ENCODE measurements at places on chromosomes 1 and 21.

- no peak for DNase-seq
These were observed 82.7 kb upstream of the BCAR3 start for GRCh38 chr1:93764366-93764750.

DNA sequence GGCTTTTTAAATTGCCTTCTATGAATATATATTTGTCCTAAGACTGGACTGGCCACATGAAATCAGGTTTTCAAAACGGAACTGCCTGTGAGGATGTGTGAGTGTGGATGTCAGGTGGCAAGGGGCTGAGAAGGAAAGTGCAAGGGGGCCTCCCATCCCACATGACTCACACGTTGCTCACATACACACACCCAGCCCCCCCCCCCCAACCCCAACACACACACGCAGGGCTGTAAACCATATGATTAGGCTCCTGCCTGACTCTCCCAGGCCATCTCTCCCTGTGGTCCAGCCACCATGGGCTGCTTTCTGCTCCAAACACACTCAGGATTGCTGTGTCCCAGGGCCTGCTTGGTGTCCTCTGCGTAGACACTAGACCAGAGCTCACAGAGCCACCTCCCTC lies 22.4 kb downstream of the DEGS1 start:
- DNase-seq: no peak

DNA sequence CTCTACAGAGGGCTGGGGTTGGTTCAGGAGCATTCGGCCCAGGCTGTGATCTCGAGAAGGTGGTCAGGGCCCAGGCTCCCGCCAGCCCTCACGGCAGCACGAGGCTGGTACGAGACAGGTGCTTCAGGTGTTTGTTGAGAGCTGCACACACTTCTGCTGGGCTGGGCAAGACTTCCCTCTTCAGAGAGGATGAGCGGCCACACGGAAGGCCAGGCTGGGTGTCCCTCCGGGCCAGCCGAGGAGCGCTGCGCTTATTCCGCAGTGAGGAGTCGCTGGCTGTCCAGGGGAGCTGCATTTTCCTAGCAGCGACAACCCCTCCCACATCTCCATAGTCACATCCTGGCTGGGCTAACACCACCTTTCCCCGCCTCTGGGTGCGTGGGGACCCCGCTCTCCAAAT lies 50.5 kb downstream of the PDE9A start:
- DNase-seq: no peak

- no peak for DNase-seq
These were observed 28.0 kb downstream of the TMEM51 start for GRCh38 chr1:15181564-15181963.

DNA sequence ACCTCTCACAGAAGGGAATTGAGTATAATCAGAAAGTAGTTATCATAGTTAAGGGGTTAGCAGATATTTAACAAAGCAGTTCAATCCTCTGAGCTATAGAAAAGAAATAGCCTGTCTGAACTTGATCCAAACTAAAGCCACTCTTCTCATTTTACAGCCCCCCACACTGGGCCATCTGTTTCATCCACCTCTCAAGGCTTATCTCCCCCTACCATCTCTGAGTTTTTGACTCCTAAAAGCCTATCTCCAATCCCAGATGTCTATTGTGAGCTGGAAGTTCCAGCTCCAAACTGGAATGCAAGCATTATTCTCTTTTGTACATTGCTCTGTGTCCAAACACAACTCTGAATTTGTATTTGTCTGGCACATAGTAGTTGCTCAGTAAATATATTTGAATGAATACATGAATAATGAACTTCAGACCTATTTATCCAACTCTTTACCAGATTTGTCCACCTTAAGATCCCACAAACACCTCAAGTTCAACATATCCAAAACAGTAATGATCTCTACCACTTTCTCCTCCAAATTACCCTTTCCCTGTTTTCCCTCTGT lies 98.1 kb downstream of the PLPP3 start:
- DNase-seq: no peak

DNA sequence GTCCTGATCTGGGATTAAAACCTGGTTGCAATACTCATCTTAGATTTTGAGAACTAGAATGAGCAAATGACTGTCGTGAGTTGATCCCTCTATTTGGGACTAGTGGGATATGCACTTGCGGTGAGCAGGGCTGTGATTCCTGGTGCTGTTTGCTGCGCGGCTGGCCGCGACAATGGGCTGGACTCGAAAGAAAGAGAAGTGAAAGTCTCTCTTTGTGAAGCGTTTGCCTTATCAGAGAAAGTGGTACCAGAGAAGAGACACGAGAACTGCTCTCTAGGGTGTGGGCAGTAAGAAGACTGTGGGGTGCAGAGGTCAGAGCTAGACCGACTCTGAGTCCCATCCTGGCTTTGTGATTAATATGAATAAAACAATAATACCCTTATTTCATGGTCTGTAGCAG lies 8.6 kb downstream of the ST6GALNAC3 start:
- no peak for DNase-seq

DNA sequence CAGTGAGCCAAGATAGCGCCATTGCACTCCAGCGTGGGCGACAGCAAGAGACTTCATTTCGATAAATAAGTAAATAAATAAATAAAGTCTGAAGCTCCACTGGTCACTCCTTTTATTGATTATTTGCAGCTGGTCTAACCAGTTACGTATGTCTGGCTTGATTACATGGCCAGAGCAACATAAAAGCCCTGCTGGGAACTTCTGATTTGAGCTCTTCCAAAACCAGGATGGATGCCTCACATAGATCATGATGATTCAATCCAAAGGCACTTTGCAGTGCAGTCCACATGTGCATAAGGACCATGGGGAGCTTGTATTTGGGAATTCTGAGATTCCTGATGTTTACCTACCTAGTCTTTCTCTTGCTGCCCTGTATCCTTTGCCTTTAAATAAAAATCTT lies 24.0 kb downstream of the NSUN4 start:
- DNase-seq: no peak

GRCh38 chr1:22747735-22748073 lies 37.1 kb downstream of the EPHB2 start:
- no peak for DNase-seq

DNA sequence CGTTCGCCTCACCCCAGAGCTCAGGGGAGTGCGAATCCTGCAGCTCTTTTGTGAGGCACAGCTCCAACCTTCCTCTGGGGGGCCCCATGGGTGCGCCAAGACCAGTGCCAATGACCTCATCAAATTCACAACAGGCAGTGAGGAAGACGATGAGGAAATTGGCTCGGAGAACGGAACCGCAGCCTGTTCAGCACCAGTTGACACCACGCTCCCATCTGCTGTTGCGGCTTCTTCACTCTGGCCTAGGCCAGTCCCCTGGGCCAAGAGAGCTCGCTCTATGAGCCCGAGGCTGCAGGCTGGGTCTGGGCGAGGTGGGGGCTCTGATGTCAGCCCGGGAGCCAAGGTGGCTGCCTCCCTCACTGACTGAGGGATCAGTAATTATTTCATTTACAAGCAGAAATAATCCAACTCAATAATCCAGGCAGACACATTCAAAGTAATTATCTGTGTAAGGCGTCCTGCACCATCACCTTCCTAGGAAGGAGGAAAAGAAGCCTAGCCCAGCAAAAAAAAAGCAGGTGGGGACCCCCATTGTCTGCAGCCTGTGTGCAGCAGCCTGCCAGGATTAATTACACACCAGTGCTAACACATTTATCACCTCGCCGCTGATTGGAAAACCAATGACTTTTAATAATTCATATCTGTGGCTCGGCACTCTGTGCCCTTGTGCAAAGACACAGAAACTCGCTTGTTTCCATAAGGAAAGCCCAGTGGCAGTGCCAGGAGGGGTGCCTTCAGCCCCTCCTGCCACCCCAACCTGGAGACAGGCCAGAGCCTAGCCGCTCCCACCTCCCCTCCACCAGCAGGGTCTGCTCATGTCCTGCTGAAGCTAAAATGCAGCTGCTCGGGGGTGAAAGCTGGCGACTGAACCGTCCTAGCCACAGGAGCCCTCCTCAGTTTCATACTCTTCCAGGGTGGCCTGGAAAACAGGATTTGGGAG lies 1.9 kb downstream of the PLEKHA6 start:
- no peak for DNase-seq

DNA sequence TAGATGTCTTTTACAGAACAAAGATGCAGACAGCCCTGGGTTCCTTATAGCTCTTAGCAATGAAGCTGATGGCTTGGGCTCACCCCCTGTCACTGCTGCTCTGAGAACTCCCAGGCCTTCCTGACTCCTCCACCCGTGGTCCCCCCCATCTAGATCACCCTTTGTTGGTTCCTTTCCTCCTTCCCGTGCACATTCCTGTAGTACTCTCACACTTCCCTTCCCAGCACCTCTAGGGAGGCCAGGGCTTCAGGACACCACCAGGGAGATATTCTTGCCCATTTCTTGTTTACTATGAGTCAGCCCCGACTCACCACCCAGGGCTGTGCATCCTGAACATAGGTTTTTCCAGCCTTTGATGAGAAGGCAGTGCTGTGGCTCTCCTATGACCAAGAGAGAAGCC lies 14.4 kb upstream of the NOS1AP start:
- DNase-seq: no peak

GRCh38 chr21:29078869-29079767 lies 5.7 kb upstream of the CCT8 start:
- DNase-seq: peak; percentile 8

- no peak for DNase-seq
These were observed 27.7 kb upstream of the SYT6 start for GRCh38 chr1:114181356-114181755.

DNA sequence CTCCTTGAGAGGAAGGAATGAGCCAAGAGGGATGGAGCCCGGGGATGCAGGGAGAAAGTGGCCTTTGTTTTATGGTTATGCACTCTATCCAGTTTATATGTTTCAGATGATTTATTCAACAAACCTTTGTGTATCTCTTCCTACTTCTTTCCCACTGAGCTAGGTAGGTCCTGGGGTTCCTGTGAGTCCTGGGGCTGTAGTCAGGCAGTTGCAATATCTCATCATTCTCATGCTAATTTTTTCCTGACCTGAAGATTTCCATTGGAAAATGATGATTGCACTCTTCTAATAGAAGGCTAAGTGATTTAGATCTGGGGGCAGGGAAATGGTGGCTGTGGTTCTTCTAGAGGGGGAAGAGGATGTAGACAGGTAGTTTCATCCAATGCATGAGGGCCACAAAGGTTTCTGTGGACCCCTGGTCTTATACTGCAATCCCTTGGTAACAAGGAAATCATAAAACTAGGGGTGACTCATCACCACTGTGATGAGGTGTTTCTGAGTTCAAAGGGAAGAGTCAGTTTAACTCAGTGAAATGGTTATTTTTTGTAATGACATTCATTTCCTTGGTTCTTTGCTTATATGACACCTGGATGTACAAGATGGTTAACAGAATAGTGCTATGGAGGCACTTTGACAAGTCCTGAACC lies 20.2 kb downstream of the B3GALT5 start:
- DNase-seq: no peak

DNA sequence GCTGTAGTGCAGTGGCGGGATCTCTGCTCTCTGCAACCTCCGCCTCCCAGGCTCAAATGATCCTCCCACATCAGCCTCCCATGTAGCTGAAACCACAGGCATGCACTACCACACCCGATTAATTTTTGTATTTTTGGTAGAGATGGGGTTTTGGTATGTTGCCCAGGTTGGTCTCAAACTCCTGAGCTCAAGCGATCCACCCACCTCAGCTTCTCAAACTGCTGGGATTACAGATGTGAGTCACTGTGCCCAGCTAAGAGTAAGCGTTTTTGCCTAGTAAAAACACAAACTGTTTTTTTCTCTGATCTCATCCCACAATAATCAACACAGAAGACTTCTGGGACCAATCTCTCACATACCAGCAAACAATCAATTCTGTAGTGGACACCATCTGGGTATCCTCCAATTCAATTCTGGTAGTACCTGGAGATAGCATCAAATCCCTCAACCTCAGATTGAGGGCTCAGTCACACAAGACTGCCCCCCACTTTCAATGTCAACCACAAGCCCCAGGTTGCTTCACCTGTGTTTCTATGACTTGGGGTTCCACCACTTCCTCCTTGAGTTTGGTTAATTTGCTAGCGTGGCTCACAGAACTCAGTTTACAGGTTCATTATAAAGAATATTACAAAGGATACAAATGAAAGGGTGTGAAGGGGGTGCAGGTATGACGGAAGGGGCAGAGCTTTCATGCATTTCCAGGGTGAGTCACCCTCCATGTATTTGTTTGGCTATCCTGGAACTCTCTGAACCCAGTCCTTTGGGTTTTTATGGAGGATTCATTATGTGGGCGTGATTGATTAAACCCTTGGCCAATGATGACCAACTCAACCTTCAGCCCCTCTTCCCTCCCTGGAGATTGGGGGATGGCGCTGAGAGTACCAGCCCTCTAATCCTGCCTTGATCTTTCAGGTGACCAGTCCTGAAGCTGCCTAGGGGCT lies 40.0 kb upstream of the RHOU start:
- DNase-seq: no peak

- no peak for DNase-seq
These were observed 12.5 kb upstream of the GUCA2A start for GRCh38 chr1:42176902-42177519.

DNA sequence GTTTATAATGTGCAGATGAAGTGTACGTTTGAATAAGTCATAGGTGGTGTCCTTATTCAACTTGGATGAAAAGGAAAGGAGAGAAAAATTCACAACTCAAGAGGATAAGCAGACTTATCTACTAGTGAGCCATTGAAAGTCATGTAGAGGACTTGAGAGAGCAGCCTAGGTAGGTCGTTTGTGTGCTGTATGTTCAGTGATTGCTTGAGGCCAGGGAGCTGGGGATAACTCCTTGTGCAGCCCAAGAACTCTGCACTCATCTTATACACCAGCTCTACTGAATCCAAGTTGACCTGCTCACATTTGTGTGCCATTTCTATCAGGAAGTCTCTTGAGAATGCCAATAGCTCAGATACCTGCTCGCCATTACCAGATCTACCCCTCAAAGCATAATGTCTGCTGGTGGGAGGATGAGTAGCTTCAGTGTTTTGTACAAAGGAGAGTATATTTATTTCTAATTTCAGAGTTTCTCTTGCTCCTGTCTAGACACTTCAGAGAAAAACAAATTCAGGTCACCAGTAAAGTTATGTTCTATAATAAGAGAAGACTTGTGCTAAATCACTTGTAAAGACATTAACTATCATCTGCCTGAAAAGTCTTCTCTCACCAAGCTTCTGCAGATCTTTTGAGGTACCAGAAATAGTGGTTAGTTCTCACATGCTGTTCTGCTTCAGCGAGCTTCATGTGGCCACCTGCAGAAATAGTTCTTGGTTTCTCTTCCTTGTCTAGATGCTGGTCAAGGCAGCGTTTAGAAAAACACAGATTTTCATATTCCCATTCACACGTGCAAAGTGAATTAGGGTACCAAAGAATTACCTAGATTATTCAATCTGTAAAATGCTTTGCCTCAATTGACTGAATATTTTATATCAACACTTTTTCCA lies 10.8 kb downstream of the S1PR1 start:
- DNase-seq: no peak

Measured in activated effector memory CD4-positive, alpha-beta T cell treated with Interleukin-2 at 50 U/mL for 16 hours (primary cell).